ENCODE measurements at places on chromosomes 3 and 15.

DNA sequence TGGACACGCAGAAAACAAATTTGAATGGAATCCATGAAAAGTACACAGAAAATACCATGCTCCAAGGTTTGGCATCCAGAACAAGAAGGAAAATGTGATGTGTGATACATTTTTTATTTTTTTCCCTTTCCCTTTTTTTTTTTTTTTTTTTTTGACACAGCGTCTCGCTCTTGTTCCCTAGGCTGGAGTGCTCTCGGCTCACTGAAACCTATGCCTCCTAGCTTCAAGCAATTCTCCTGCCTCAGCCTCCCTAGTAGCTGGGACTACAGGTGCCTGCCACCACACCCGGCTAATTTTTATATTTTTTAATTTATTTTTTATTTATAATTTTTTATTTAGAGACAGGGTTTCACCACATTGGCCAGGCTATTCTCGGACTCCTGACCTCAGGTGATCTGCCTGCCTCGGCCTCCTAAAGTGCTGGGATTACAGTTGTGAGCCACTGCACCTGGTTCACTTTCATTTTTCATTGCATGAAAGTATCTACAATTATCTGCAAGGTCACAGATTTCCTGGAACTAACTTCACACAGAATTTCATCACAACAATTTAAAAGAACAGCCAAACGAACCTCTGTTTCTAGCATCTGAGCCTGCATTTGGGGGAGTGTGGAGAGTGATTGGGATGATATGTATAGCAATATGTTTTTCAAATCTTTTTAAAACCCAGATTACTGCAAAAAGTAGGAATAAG is 8.3 kb downstream of the POU1F1 start:
- DNase-seq: no peak

DNA sequence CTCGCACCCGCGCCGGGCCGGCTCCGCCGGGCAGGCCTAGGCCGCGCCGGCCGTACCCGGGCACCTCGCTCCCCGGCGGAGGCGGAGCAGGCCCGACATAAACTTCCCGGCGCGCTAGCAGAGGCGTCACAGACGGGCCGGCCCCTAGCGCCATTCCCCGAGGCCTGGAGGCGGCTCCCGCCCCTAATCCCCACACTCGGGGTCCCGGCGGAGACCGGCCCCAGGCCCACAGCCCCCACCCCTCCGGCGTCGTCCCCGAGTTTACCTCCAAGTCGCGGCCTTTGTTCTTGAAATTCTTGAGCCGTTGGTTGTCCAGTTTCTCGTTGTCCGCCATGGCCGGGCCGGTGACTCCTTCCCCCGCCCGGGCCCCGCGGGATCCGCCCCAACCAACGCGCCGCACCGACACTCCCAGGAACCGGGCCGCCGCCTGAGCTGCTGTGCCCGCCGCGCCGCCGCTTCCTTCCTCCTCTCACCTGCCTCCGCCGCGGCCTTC is 376 bp downstream of the KPNA4 start:
- DNase-seq: peak; percentile 51

GRCh38 chr3:12796171-12797123 is at the start of gene CAND2:
TSS of gene CAND2 (plus strand) at chr3:12796680. CDS start at chr3:12796721, 41 bp downstream.
- peak; percentile 11 for DNase-seq

- DNase-seq: no peak
Observed at GRCh38 chr15:89078851-89079810, 9.1 kb upstream of the ABHD2 start.

DNA sequence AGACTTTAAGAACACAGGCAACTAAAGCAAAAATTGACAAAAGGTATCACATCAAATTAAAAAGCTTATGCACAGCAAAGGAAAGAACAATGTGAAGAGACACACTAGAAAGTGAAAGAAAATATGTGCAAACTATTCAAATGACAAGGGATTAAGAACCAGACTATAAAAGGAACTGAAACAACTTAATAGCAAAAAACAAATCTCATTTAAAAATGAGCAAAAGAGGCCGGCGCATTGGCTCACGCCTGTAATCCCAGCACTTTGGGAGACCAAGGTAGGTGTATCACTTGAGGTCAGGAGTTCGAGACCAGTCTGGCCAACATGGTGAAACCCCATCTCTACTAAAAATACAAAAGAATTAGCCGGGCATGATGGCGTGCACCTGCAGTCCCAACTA is 14.4 kb downstream of the NGLY1 start:
- no peak for DNase-seq

- DNase-seq: no peak
Observed at GRCh38 chr15:91237445-91237844, 137.4 kb downstream of the SV2B start.

Measured in T-cell (primary cell).